ENCODE measurements at places on chromosomes 16 and 17.

GRCh38 chr17:68807998-68808772, 147.0 kb downstream of the ABCA8 start:
- no peak for DNase-seq

DNA sequence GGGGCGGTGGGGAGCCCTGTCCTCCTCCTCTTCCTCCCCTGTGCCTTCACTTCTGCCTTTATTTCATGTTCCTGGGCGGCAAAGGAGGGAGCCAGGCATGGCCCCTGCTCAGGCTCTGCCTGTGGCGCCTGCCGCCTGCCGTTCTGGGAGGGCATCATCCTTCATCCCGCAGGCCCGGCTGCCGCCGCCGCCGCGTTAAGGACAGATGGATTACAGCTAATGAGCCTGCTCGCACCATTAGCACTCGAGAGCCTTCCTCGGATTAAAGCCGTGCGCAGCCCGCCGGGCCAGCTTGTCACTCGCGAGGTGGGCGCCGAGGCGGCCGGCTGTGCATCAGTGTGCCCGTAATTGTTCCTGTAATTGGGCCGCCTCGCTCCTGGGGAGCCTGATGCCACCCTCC, 127.7 kb upstream of the GSE1 start:
- no peak for DNase-seq

DNA sequence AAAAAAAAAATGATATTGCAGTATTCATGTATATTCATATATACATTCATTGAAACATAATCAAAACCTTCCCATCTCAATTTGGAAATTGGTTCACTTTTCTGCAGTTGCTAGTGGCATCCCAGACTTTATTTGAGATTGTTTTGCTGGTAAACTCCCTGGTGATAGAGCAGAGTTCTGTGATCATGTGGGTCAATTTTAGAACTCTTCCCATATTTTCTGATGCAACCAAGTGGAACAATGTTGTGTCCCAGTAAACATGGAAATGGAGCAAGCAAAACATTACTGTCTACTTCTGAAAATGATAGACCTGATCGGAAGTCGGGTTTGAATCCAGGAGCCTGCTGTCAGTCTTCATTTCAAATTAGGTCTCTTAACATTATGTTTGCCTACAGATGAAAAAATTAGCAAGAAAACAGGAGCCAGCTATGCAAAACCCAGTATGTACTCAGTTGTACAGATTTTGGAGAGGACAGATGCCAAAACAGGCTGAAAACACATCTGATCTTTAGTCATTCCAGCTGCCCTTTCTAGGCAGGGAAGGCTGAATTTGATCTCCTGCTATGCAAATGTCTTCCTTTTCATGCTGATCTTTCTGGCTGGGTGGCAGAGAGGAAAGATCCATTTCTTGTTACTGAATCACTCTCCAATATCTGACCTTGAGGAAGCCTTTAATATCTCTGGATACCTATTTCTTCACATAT, 786.6 kb upstream of the SOX9 start:
- DNase-seq: no peak

- DNase-seq: no peak
Measured at GRCh38 chr17:6340708-6341107, 94.2 kb downstream of the AIPL1 start.

- DNase-seq: no peak
Measured at GRCh38 chr17:79027274-79027924, 3.4 kb downstream of the C1QTNF1 start.

- DNase-seq: no peak
Measured at GRCh38 chr17:50110591-50111349, 15.6 kb downstream of the PDK2 start.

- DNase-seq: no peak
Measured at GRCh38 chr17:51516924-51517323, 256.6 kb downstream of the UTP18 start.

DNA sequence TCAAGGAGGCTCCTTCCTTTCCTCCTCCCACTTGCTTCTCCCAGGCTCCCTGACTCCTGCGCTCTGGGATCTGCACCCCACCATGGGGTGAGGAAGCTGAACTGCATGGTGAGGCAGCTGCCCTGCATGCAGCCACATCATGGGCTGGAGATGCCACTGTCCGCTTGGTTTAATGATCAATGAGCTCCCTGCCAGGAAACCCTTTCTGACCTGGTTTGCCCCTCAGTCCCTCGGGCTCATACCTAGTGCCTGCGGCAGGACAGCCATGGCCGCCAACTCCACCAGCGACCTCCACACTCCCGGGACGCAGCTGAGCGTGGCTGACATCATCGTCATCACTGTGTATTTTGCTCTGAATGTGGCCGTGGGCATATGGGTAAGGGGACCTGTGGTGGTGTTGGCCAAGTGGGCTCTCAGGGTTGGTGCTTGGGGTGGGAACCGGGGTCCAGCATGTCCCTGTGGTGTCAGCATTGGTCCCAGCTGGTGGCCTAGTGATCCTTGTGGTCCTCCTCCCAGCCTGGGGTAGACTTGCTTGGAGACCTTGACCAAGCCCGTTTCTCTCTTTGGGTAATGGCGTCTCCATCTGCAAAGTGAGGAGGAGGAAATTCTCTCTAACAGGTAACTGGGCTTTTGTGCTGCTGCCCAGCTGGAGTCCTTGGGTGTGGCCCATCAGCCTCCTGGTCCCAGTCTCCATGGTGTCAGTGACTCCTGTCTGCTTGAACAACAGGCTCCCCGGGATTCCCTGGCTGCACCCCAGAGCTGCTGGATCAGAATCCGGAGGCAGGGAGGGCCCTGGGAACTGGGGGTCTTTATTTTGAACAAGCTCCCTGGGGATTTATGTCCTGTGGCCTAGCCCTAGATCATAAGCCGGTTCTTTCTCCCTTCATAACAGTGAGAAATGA, at the start of gene SLC5A10:
Gene SLC5A10, plus strand, starts transcription at position 225 of the 902 bp plus-strand sequence. Its CDS starts 41 bp downstream, at position 266.
- DNase-seq: no peak

GRCh38 chr17:488993-489757, 136.6 kb upstream of the RPH3AL start:
- no peak for DNase-seq

DNA sequence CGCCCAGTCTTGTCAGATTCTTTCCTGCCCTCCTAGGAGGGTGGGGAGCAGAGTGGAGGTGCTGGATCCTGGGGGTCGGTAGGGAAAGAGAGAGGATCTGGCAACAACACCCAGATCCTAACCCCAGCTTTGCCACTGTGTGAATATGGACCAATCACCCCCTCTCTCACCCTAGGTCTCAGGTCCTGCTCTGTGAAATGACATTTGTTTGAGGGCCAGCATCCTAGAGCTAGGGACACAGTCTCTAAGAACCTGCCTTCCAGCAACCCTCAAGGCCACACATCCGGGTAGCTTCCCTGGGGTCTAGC, 28.4 kb upstream of the MAP3K14 start:
- DNase-seq: no peak

DNA sequence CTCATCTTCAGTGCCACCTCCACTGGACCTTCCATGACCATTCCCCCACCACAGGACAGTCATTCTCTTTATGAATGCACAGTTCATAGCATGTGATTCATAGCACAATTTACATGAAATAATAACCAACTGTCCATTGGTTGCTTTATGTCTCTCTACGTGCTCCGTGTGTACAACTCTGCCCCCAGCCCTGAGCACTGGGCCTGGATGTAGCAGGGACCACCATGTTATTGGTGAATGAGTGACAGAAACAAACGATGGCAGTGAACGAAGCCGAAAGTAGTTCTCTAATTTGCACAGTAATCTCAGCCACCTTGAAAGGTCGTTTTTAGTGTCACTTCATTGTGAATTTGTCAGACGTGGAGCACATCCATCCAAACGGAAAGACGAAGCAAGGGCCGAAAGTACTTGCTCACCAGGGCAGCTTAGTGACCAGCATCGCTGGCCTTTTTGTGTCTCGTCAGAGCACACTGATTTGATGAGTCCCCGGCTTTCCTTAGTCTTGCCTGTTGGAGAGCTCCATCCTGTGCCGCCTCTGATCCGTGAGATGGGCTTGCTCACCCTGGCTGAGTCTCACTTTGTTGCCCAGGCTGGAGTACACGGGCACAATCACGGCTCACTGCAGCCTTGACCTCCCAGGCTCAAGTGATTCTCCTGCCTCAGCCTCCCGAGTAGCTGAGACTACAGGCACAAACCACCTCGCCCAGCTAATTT, 95.3 kb downstream of the CMIP start:
- no peak for DNase-seq

- DNase-seq: no peak
Measured at GRCh38 chr16:23509782-23510163, 521 bp downstream of the GGA2 start.

DNA sequence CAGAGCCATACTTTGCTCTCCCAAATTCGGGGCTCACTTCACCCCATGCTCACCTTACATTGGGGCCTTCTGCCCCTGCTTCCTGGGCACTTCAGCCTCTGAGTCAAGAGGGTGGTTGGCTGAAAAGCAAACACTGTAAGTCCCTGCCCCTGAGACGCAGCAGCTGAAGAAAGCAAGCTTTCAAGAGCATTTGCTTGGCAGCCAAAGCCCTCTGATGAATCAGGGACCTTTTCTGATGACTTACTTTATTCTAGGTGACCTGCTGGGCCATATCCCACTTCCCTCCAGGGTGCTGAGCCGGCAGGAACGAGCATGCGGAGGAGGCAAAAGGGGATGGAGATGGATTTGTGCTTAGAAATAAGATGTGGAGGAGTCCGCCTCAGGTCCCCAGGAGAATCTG, 147.0 kb upstream of the TNRC6C start:
- DNase-seq: no peak

GRCh38 chr17:42458497-42459255, at the start of gene ATP6V0A1:
TSS of gene ATP6V0A1 (plus strand) at chr17:42458878. CDS start at chr17:42460895, 2,017 bp downstream.
- peak; percentile 80 for DNase-seq

DNA sequence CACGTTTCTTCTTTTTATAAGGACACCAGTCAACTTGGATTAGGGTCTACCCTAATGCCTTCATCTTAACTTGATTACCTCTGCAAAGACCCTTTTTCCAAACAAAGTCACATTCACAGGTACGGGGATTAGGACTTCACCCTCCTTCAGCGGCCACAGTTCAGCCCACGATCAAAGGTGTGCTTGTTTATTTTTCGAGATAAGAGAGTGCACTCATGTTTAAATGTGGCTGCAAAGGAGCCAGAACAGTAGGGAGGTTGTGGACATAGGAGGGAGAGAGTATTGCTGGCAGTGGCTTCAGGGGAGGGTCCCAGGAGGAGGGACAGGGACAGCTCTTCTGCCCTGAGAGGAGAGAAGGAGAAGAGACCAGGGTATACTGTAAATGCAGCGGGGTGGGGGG, 46.7 kb downstream of the MGAT5B start:
- no peak for DNase-seq
